ENCODE measurements at places on chromosomes 2 and 18.

DNA sequence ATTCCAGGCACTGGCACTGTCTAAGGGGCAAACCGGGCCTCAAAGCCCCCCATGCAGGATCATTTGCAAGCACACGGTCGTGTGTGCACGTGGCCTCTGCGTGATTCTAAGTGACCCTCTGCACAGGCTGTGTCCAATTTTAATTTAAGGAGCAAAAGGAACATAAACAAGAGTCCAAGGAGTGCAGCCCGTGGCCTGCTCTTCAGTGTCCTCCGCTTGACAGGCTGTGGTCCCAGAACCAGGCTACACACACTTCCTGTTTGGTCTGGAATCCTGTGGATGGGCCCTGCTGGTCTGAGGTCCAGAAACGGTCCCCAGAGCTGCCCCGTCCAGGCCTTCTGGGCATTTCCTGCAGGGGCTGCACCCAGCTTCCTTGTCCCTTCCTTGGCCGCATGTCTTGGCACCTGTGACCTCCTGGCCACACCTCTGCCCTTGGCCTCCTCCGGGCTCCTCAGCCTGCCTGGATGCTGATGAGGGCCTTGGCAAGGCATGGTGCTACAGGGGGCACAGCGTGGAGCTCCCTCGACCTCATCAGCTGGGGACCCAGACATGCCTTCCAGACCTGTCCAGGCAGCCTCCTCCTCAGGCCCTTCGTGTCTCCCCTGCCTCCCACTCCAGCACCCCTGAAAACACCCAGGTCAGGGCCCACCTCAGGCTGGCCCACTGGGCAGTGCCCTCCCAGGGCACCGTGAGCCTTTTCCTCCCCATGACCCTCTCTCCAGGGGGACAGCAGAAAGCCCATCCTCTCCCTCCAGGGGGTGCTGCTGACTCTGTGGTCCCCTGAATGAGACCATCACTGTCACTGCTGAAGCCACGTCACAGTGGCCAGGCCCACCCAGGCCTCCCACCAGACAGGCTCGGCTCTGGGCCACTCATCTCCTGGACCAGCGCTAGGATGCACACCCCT lies 136.4 kb upstream of the GPC1 start:
- no peak for DNase-seq

- DNase-seq = no peak
Observed at GRCh38 chr2:8231902-8232301, 450.0 kb upstream of the ID2 start.

GRCh38 chr18:6775702-6776101 lies 46.2 kb downstream of the ARHGAP28 start:
- DNase-seq = no peak

GRCh38 chr2:8004250-8004681 lies 677.6 kb upstream of the ID2 start:
- DNase-seq = no peak

DNA sequence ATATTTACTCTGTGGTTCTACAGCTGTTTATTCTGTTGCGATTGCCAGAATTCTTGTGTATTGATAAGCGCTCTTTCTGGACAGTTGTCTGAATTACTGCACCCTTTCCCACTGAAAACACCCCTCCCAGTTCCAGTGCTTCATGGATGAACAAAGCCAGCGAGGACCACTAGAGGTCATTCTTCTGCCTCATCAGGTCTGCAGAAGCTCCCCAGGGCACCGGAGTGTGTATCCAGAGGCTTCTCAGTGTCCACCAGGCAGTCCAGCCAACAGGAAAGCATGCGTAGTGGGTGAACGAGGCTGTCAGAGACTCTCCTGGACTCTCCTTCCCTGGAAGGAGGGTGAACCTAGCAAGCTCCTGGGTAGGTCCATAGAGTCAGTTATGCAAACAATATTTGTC lies 40.6 kb upstream of the INHBB start:
- no peak for DNase-seq

- no peak for DNase-seq
Observed at GRCh38 chr2:100964222-100964621, 37.9 kb upstream of the RPL31 start.

DNA sequence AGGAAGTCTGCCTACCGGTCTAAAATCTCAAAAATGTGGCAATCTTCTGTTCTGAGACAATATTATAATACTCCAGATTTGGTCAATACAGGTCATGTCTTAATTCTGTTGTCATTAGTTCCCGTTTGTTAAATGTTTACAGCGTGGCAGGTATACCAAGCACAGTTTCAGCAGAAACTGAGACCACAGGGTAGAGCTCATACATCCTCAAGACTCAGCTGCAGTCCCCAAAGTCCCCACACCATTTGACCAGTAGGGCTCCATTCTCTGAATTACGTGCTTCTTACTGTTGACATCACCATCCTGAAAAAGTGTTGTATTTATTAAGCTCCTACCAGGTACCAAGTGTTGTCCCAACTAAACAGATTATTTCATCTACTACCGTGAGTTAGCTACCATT lies 157.1 kb downstream of the MC4R start:
- no peak for DNase-seq

- no peak for DNase-seq
Observed at GRCh38 chr2:119820275-119820674, 60.6 kb downstream of the PTPN4 start.

DNA sequence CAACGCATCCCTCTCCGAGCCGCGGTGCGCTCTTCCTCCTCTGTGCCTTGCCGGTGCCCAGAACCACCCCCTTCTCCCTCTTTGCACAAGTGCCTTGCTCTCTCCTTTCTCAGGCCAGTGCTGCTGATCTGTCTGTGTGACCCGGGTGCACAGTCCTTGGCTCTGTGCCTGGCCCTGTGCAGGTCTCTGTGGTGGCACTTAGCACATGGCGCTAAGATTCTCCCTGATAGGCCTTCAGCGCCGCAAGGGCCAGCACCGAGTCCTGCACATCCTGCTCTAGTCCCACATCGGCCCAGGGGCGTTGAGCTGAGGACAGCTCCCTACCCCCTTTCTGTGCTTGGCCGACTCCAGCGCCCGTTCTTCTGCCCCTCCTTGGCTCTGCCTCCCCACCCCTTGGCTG lies 136.1 kb downstream of the NEDD4L start:
- DNase-seq = no peak

DNA sequence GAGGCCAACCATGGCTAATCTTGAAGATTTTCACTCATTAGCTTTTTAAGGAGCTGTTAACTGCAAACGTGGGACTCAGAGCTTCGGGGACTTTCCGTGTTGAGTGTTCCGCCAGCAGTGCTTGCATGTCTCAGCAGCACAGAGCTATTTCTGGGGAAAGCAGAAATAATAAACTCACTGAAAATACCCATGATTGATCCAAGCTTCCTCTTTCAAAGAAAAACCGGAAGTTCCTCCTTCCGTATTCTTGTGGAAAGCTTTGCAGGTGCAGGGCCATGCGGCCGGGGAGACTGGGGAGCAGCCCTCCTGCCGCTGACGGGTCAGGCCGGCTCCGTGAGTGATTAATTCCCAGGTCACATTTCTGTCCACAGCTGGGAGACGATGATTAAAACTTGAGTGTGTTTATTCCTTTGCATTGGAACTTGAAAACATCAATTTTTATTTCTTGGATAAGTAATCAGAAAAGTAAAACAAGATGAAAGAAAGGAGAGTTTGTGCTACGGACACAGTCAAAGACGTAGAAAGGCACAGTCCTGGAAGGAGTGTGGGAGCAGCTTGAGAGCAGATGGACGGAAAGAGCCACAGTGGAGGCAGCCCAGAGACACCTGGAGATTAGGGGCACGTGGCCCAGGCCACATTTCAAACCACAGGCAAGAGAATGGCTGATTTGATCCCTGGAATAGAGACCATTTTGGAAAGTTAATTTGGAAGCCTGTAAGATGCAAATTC lies 54.2 kb upstream of the CTDP1 start:
- DNase-seq = no peak

DNA sequence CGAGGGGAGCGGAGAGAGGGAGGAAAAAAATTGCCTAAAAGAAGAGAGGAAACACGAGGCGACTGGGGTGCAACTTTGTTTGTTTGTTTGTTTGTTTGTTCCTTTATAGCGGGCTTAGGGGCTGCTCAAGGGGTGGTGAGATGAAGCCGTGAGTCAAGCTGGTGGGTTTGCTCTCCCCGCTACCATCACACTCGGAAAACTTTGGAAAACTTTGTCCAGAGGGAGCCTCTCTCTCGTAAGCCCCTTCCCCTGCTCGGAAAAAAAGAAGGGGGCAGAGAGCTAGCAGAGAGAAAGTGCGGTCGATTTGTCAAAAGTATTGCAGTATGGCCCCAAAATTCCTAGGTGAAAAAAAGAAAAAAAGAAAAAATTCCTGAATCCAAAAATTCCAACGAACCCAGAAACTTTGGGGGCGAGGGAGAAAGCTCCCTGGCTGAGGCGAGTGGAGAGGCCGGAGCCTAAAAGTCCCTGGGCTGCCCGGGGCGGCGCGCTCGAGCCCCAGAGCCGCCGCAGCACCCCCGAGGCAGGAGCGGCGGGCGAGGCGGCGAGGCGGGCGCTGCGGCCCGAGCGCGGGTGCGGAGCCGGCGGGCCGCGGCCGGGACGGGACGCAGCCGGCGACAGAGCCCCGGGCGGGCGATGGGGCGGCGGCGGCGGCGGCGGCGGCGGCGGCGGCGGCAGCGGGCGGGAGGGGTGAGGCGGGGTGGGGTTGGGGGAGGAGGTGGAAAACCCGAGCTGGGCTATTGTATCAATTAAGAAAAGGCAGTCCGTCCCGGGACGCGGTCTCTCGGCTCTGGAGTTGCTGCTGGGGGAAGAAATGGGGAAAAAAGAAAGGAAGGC lies 558 bp upstream of the CYP26B1 start:
- no peak for DNase-seq

- no peak for DNase-seq
Observed at GRCh38 chr2:212299943-212300342, 238.7 kb downstream of the ERBB4 start.

- no peak for DNase-seq
Observed at GRCh38 chr2:178911039-178911438, 103.8 kb upstream of the TTN start.

DNA sequence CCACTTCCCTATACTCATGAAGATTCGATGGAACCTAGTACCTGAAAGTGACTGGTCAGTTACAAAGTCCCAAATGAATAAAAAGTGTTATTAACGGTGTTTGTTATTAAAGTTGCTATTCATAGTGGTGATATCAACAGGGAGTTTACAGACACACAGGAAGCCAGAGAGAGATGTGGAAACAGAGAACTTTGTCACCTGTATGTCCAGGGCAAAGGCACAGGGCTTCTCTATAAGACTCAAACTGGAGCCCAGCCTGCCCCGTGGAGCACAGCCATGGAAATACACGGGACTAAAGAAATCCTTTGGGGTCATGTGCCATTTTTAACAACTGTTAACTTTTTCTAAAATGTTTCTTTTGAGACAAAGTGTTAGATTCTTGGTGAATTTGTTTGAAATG lies 68.5 kb downstream of the KLF7 start:
- no peak for DNase-seq

- DNase-seq = no peak
Observed at GRCh38 chr2:215981115-215981514, 32.2 kb downstream of the MREG start.

DNA sequence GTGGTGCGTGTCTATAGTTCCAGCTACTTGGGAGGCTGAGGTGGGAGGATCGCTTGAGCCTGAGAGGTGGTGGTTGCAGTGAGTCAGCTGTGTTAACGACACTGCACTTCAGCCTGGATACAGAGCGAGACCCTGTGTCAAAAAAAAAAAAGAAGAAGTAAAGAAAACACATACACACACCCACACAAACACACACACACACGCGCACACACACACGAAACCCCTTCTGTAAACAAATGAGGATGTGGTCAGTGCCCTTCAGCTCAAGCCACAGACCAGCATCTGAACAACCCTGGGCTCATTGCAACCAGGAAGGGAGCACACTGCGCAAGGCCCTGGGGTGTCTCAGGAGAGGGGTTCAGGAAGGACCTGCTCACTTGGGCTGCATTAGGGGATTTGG lies 47.9 kb upstream of the KCNF1 start:
- no peak for DNase-seq

DNA sequence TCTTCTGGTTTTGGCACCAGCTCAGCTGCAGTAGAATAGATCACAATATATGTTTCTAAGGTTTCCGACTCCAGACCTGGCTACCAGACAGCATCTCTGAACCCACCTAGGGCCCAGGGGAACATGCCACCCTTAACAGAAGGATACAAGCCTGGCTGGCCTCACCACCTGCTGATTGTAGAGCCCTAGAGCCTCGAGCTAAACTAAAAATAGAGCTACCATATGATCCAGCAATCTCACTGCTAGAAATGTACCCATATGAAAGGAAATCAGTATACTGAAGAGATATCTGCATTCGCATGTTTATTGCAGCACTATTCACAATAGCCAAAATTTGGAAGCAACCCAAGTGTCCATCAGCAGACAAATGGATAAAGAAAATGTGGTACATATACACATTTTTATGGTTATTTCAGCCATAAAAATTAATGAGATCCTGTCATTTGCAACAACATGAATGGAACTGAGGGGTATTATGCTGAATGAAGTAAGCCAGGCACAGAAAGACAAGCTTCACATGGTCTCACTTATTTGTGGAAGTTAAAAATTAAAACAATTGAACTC lies 242.4 kb upstream of the SLC39A10 start:
- DNase-seq = no peak

DNA sequence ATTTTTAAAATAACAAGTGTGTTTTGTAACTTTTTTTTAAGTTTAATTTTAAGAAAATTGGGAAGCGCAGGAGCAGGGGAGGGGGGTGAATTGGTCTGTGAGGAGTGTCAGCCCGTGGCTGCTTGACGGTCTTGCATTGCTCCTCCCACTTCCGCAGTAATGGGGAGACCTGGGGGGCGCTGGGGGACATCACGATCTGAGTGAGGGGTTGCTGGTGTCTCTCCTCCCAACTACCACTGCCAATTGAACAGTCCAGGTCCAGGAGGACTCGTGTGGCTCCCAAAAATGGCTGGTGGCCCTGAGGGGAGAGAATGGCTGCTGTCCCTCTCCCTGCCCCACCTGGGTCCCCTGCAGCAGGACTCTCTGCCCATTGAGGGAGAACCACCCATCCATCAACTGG lies 57.4 kb upstream of the SMAD7 start:
- no peak for DNase-seq

- DNase-seq = no peak
Observed at GRCh38 chr2:148627224-148627623, 17.3 kb upstream of the EPC2 start.

DNA sequence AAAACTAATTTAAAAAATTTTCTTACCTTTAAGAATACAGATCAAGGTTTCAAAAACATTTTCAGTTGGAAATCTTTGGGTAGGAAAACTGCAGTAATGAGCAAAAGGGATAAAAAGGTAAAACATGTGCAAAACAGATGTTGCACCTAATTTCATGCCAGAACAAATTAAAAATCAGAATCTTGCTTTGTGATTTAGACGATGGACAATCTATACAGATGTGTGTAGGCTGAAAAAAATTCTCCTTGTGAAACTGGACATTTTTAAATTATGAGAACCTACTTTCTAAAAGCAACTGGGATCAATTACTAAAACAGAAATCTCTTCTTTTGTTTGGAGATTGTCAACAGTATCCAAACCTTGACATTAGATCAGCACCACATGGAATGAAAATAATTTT lies 183.2 kb upstream of the ITGA4 start:
- no peak for DNase-seq

- no peak for DNase-seq
Observed at GRCh38 chr2:161796192-161796591, 172.0 kb downstream of the SLC4A10 start.

- DNase-seq = no peak
Observed at GRCh38 chr18:25825056-25825455, 265.4 kb downstream of the SS18 start.

Data from esophagus squamous epithelium (tissue), 5 donors.